ENCODE measurements at places on chromosomes 3 and 15.

- DNase-seq: peak; percentile 65
These were observed 7.7 kb downstream of the BCL6 start for GRCh38 chr3:187737368-187738070.

DNA sequence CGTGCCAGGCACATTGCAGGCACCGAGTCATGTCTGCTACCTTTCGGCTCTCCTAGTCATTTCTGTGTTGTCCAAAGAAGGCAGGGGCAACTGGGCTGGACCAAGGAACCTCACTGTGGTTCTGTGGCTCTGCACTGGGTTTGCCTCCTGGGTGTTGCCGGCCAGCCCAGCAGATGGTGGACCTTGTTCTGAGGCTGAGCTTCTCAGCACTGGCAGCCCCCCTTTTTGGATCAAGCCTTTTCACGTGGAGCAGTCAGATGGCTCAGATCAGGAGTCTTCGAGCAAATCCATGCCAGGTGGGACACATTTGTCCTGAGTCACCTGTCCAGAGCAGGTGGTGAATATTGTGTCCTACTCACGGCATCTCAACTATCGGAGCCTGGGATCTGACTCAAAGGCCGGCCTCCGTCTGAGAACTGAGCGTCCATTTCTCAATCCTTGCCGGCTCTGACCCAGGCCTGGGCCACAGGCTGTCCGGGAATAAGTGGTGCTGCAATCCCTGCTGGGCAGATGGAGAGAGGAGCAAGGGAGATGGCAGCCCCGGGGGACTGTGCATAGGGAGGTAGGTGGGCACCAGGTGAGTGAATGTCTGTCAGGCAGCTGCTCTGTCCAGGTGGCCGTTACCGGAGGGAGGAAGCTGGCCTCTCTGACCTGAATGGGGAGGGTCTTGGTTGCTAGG is at the start of gene IL16:
Gene IL16, plus strand, starts transcription at position 304 of the 679 bp plus-strand sequence. CDS start 28,521 bp downstream, outside the sequence.
- DNase-seq: no peak

DNA sequence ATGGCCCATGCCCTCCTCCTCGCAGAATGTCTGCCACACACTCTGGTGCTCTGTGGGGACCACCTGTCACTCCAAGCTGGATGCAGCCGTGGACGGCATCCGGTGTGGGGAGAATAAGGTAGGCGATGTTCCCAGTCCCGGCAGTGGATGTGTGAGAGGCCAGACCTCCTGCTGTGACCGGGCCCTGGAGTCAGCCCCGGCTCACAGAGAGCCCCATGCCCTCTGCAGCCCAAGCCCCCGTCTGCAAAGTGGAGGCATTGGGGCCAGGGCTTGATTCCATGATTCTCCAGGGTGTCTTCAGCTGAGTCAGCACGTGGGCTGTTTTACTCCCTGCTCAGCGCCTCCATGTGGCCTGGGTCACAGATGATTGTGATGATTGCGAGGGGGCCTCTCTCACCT is 32.2 kb downstream of the GOLGA6L10 start:
- no peak for DNase-seq

DNA sequence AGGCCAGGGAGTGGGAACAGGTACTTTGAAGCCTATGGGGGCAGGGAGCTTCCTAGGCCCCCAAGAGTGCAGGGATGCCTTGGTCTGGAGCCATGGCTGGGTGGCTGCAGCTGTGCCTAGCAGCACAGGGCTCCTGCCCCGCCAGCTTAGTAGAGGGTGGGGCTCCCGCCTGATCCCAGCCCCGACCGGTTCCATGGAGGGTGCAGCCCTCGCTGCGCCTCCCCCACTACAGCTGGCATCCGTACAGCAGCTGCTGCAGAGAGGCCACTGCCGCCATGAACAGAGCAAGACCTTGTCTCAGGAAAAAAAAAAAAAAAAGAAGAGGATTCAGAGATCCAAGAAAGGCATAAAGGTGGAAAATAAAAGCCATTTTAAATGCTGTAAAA is 277.2 kb downstream of the UBE2E2 start:
- DNase-seq: no peak

DNA sequence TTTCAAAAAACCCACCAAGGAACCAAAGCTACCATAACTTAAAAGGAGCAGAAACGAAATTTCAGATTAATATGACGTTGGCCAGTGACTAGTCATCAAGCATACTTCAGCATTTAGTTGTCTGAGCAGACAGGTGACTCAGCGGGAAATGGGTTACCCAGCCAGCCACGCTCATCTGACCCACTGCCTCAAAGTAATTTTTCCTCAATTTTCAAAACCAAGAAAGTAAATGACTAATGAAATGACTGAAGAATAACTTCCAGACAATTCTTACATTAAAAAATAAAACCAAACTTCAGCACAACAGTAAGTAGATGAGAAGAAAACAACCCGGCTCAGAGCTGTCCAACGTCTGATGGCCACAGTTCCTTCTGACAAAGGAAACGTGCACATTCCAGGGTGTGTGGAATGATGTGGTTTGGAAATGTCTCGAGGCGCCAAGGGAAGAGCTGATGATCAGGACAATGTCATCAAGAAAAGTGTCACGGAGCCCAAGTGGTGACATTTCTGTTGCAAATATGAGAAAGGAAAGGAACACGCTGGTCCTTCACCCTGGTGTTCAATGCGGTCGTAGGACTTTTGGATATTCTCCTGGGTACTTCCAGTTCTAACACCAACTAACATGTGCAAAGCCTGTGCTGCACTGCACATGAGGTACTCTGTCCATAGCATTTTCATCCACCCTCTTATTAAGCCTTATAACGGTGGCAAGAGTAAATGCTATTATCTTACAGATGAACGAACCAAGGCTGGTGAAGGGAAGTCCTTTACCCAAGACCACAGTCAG is 79.1 kb downstream of the FOXP1 start:
- peak; percentile 94 for DNase-seq

DNA sequence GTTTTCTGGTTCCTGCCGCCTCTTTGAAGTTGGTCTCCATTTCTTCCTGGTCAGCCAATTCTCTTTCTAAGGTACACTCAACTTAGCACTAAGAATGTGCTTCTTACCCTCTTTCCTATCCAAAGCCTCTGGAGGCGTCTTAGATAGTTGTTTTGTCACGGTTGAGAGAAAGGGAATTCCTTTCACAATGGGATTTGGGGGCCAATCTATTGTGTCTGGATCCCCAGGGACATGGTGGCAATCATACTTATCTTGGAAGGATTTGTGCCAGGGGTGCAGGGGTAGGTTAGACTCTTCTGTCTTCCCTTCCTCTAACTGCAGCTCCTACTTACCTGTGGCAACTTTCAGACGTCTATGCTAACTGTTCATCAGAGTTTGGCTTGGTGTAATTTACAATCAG is 287.1 kb downstream of the SOX2 start:
- no peak for DNase-seq

- no peak for DNase-seq
These were observed 67.4 kb downstream of the SNRPN start for GRCh38 chr15:25022233-25022632.

GRCh38 chr15:70762469-70763119 is 764 bp downstream of the UACA start:
- DNase-seq: peak; percentile 66

GRCh38 chr3:172320468-172320867 is 127.8 kb downstream of the GHSR start:
- DNase-seq: no peak

GRCh38 chr3:16761571-16761970 is 123.2 kb upstream of the PLCL2 start:
- peak; percentile 86 for DNase-seq

DNA sequence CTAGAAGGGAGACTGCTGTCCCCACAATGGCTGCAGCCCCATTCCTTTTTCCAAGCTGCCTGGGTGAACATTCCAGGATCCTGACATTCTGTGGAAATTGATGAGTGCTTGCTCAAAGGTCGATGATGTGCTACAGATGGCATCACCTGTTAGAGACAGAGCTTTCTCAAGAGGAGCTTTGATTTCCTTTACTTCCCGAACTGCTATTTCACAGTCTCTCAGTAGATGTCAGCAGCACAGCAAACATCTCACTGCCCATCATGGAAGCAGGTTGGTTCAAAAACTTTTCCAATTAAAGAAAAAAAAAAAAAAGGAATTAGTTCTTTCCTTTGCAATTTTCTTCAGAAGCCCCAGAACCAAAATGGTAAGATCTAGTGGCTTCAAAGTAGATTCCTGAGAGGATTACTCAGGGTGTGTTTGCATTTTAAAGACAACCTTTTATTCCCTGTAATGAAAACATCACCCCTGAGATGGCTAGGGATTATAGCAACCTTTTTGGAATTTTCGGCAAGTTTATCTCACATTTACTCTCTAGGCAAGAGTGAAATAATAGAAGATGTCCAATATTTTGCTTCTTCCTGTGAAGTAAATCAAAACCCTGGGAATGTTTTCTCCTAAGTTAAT is 44.8 kb downstream of the POLR2M start:
- peak; percentile 63 for DNase-seq

DNA sequence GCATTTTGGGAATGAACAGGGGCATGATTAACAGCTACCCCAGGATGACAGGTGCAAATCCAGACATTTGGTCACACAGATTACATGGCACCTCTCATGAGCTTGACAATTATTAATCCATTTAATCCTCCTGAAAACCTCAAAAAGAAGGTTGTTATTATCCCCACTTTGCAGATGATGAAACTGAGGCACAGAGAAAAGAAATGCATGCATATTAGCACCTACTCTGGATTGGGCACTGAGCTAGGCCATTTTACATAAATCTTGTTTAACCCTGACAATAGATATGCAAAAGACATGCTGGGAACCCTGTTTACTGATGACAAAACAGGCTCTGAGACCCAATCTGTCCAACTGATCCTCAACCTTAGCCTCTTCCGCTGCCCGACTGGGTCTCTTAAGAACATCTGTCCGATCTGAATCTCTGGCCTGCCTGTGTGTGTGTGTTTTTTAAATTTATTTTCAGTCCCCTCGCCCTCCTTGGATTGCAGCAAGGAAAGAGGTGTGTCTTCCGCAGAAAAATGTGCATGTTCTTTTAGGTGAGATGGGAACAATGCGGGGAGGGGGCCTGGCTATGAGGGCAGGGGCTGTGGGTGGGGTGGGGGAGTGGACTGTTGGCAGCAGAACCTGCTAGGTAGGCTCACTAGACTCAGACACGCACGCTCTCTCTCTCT is 162.5 kb downstream of the WNT7A start:
- DNase-seq: no peak

- peak; percentile 42 for DNase-seq
These were observed 105.4 kb upstream of the ANKRD28 start for GRCh38 chr3:15903164-15903563.

DNA sequence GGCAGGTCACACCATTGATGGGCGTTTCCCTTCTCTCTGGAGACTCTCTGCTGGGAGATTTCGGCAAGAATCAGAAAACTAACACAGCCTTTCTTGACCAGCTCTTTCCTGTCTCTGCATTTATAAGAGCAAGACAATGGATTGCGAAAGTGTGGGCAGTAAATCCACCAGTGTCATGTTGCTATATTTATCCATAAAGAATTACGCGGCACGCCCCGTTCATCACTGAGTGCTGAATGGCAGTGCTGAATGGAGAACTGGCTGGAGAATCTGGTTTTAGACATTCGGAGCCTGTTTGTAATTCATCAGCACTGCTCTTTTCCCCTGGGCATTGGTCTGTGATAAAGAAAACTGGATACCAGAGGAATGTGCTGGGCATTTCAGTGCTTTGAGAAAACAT is 2.0 kb upstream of the CEMIP start:
- DNase-seq: peak; percentile 58

- peak; percentile 41 for DNase-seq
These were observed 1099.3 kb downstream of the ROBO2 start for GRCh38 chr3:78139166-78139565.

- peak; percentile 16 for DNase-seq
These were observed 56.3 kb upstream of the PSMD6 start for GRCh38 chr3:64079369-64080150.

DNA sequence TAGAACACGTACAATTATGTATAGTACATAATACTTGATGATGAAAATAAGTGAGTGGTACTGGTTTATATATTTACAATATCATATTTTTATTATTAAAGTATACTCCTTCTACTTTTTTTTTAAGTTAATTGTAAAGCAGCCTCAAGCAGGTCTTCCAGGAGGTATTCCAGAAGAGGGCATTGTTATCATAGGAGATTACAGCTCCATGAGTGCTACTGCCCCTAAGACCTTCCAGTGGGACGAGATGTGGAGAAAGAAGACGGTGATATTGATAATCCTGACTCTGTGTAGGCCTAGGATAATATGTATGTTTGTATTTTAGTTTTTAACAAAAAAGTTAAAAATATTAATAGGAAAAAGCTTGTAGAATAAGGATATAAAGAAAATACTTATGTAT is 40.3 kb upstream of the SCN5A start:
- no peak for DNase-seq

DNA sequence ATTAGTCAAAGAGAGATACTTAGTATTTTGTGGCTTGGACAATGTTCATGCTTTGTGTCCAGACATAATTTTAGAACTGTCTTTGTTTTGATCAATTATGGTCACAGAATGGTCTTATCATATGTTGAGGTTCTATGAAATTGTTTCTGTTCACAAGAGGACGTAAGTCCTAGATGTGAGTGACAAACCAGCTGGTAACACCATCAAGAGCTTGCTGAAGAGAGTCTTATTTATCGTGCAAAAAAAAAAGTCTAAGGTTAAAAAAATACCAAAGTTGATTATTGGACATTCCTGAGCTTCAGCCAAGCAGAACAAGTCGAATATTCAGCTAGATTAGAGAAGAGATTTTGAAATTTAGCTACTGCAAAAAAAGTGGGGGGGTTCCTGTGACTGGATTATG is 495.9 kb upstream of the NAALADL2 start:
- no peak for DNase-seq

DNA sequence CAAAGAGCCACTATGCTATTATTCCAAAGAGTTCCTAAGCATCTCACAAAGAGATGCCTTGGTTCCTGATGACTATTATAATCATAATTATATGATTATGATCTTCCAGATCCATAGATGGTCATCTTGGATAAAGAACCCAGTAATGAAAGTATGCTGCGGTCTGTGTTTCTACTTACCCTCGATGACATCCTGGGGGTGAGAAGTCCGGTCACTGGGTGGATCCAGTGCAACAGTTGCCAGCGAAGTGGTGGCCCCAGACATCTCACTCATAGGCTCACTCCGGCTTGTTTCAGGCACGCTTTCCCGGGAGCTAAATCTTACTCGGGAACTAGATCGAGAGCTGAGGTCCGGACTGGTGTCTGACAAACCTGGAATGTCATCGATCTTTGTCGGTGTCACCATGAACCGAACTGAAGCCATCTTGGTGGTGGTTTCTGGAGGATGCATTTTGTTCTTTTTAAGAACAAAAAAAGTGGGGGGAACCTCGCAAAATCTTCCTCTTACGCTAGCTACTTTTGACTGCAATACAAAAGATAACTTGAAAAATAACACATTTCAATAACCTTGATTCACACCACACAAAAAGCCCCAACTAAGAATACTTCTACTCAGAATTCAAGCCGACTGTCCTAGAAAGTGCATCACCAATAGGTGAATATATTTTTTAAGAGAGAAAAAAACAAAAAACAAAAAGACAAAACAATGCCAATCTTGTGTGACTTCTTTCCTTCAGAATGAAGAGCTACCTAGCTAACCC is 1.2 kb downstream of the SLC12A6 start:
- DNase-seq: no peak

All from HFFc6 (cell line).